Heart left ventricle (tissue), 16 donors: ENCODE measurements at places on chromosomes 4 and X. TPM values are rescaled to one million over a fixed set of nuclear protein-coding genes. Genes with fewer than 3 reads are reported as not detected.

DNA sequence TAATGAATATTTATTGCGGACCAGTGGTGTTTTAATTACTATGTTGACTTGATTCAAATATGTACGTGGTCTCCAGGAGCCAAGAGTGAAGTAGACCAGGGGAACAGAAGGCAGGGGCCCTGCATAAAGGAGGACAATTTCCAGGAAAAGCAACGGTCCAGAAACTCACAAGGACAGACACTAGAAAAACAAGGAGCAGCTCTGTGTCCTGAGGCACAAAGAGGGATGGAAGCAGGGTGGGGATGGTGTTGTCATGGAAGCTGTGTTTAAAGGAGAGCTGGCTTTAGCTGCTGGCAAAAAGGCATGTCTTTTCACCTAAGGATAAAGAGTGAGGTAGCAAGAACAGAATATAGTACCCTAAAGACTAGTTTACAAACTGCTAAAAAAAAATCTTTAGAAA is 254.1 kb upstream of the TENM3 start:
- no peak for DNase-seq

- no peak for DNase-seq
Measured at GRCh38 chr4:44493924-44494323, 45.3 kb upstream of the KCTD8 start.

GRCh38 chr4:47835494-47835893 is 2.4 kb downstream of the CORIN start:
- DNase-seq: no peak

- DNase-seq: no peak
Measured at GRCh38 chrX:134338527-134338926, 101.5 kb downstream of the CCDC160 start.

SPANXN4 gene
- not detected for polyA plus RNA-seq

CCSER1 gene
- polyA plus RNA-seq: 4.3 TPM

GRCh38 chrX:22220941-22221340 is 51.8 kb upstream of the CBLL2 start:
- DNase-seq: no peak

DNA sequence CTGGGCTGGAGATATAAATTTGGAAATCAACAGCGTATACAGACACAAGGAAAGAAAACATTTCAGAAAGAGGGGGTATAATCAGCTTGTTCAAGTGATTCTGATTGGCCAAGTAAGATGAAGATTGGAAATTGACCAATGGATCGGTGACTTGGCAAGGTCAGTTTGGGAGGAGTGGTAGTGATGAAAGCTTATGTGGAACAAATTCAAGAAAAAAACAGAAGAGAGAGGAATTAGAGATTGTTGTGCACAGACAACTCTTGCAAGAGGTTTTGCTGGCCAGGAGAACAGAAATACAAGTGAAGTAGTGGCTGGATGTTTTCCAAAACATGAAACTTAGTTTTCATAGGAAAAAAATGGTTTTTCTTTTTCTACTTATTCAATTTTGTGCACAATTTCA is 16.3 kb downstream of the CD38 start:
- DNase-seq: no peak

DNA sequence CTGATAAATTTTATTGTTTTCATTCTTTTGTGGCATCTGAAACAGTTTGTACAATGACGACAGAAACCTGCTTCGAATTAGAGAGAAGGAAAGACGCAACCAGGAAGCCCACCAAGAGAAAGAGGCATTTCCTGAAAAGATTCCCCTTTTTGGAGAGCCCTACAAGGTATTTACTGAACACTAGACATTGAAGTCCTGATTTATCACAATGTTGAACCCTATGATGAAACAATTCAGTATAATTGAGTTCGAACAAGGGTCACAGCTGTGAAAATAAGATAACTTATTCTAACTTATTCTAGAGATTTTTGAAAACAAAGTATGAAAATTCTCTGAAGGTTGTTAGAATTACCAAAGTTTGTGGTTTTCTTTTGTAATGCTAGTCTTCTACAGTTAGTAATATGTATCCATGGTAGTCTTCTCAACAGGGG is 111.3 kb downstream of the AFF1 start:
- DNase-seq: no peak

DNA sequence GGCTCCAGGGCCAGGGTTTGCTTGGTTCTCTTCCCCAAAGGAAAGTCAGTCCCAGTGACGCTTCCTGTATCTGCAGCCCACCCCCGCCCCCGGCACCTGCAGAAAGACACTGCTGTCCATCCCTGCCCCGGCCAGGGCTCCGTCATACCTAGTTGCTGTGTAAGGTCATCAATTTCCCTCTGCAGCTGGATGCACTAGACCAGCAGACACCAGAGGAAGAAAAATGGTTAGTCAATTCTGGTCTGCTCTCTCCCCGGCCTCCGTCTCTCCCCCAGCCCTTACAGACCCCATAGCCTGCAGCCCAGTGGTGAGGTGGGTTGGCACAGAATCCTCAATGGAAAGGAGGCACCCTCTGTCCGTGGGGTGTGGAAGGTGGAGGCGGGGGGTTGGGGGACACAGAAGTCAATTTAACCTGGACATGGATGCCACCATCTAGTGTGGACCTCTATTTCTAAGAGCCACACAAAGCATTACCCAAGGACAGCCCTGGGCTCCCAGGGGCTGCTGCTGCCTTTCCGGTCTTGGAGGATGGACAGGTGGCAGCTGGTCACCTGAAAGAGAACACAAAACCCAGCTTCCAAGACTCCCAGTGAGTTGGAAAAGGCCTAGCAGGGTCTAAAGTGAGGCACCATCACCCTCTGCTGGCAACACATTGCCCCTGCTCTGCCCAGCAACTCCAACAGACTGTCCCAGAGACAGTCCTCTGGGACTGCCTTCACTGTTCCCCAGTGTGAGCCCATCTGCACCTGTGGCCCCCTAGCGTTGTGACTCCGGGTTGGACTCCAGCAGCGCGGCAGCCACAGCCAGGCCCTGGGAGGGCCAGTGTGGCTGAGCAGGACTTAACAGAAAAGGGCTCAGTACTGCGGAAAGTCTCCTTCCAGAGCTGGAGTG is 40.2 kb upstream of the NHSL2 start:
- no peak for DNase-seq

DNA sequence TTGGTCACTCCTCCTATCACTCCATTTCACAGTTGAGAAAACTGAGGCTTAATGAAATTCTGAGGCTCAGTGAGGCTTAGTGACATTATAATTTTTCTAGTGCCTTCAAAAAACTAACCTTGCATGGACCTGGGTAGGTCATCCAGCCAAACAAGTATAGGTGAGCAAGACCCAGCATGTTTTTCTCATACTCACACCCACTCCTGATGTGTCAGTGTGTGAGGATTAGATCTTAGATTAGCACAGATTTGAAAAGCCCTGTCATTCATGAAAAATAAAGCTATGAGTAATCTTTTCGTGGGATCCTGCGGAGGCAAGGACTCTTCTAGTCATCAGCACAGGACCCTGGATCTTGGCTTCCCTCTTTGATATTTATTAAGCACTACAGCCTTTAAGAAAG is 146.7 kb downstream of the CHIC2 start:
- DNase-seq: no peak

DNA sequence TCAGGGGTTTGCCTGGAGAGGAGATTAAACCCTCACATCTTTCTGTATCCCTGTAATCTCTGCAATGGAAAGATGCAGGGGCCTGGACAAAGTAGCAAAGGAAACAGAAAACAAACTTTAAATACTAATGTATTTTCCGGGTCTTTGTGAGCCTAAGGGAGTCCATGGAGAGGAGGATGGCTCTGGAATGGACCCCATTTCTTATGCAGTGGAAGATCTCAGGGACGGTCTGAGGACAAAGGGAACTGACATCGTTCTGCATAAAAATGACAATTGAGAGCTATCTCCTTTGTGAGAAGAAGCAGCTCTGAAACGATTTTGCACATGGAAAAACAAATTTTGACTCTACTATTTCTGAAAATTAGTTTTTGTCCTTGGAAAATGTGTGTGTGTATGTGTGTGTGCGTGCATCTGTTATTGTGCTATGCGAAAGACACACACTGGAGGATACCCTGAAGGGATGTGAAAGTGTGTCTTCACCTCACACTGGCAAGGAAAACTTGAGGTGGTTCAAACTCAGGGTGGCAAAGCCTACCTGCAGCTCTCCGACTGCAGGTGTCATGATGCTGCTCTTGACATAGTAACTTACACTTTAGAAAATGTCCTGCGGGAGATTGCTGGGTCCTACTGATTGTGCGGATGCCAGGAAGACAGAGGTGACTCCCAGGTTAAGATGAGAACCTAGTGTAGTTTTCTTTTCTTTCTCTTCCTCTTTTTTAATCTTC is 126.4 kb upstream of the JADE1 start:
- no peak for DNase-seq

DNA sequence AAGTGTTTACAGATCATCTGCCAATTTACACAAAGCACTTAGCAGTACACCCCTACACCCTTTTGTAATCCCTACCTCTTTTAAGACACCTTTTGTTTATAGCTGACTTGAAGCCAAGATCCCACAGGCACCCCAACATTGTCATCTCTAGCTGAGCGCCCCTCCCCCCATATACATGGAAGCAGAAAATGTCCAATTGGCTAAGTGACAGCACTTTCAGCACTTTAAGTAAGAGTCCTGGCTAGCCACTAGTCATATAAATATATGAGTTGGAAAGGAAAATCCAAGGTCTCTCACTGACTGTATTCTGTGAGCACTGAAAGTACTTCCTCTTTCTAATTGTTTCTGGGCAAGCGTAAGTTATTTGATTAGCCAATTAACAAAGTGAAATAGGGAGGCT is 108.2 kb downstream of the NSUN7 start:
- no peak for DNase-seq

- DNase-seq: no peak
Measured at GRCh38 chrX:16920075-16920474, 26.4 kb upstream of the REPS2 start.

DNA sequence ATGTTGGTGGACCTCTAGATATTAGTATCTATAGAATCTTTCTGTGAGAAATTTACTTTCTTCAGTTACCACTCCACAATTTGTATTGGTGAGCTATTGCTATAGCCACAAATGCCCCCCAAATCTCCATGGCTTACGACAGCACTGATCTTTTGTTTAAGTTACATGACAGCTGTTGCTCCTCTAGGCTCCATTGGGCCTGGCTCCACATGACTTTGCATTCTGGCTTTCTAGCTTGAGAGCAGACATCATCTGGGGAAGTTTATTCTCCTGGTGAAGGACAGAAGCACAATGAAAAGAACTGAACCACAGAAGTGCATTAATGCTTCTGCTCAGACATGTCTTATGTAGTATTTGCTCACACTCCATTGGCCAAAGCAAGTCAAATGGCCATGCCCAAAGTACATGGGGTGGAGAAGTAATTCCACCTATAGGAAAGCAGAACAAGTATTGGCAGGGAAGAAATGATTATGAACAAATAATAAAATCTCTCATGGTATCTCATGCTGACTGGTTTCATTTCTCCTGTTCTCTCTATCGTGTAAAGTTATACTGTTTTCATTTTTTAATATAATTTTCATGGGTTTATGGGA is 126.6 kb upstream of the FAM9C start:
- no peak for DNase-seq

GRCh38 chr4:27288496-27288895 is 427.9 kb downstream of the STIM2 start:
- DNase-seq: no peak

LINC00632 gene
- 14.9 TPM for polyA plus RNA-seq

GRCh38 chr4:83920375-83920774 is 384.5 kb downstream of the GPAT3 start:
- DNase-seq: no peak

ITIH6 gene
- polyA plus RNA-seq: not detected

- DNase-seq: no peak
Measured at GRCh38 chrX:270848-271367, 10.3 kb upstream of the PLCXD1 start.

GRCh38 chrX:46582325-46582724 is 8.8 kb downstream of the CHST7 start:
- no peak for DNase-seq

DNA sequence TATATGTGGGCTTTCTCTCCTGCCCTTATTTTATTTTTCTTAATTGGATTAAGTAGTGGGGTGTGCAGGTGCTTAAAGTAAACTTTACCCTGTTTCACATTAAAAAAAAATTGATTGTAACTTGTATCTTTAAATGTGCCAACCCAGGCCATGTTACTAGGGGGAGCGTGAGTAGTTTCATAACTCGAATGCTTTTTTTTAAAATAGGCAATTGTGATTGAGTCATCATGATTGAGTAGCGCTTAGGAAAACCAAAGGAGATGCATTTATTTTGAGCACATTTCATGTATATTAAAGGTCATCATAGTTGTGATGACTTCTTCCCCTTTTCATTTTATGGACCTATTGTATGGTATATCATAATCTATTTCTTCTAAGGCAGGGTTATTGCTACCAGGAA is 32.2 kb downstream of the GPAT3 start:
- DNase-seq: no peak

DNA sequence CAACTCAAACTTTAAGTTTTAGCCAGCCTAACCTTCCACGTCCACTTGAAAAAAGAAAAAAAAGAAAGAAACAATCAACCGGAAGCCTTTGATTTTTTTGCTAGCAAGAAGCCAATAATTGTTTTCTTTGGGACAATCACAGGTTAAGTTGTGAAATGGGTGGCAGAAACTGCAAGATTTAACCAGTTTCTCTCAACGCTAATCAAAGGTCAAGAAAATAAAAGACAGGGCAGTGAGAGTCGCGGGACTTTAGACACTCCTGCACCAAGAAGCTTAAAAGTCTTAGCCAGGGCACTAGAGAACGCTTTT is 1.0 kb downstream of the ACSL1 start:
- no peak for DNase-seq

GRCh38 chr4:68803013-68803412 is 12.8 kb upstream of the UGT2B10 start:
- no peak for DNase-seq

CT45A10 gene
- polyA plus RNA-seq: not detected

DNA sequence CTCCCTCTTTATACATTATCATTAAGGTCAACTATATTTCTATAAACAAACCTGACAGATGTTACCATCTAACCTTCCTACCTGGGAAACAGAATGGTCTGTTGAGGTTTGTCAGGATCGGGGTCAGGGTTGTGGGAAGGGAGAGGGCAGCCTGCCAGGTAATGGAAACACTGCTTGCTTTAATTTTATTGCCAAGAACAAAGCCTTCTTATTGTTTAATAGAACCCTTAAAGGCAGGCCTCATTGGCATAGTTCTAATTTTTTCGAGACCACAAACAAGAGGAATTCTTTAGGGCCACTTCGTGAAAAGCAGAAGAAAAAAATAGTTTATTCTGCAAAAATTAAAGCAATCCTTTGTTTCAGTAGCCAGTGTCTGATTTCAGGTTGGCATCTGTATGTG is 113.2 kb downstream of the MID1 start:
- DNase-seq: no peak

DNA sequence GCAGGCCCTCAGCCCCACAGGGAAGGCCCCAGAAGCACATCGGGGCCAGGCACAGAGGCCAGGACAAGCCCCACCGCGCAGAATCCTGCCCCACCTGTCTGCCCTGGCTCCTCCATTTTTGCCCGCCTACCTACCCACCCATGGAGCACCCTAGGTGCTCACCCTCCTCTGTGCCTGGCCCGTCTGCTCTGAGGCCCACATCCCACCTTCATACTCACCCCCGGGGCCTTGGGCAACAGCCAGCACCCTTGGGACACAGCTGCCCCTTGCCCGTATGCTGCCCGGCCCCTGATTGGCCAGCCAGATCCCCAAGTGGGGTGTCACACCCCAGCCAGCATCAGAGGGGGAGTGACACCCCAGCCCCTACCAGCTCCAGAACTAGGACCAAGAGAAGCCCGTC is 10.8 kb upstream of the TREX2 start:
- peak; percentile 15 for DNase-seq

FGF13 gene
- polyA plus RNA-seq: 1.4 TPM

- no peak for DNase-seq
Measured at GRCh38 chr4:98290511-98290910, 29.3 kb downstream of the RAP1GDS1 start.
